ENCODE measurements at places on chromosomes 6 and 20.

DNA sequence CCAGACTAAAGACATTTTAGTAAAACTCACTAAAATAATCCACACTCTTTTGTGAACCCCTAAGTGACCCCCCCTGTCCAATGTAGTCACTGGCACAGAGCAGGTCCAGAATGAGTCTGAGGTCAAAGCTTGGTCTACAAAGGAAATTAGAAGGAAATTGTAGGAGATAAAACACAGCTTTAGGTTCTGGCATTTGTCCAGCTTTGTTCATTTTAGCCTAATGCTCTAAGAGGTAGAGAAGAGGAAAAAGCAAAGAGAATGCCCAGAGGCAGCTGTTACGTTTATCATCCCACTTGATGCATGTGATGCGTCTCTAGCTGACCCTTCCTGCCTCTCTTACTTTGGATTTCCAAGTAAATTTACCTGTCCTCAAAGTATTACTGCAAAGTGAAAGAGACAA is 62.5 kb downstream of the CNKSR3 start:
- DNase-seq, result no peak

- no peak for DNase-seq
Measured at GRCh38 chr6:74366634-74367033, 670.6 kb downstream of the CD109 start.

GRCh38 chr6:113881478-113881980 is 24.4 kb downstream of the MARCKS start:
- no peak for DNase-seq

GRCh38 chr6:22249711-22250350 is 47.0 kb downstream of the PRL start:
- no peak for DNase-seq

DNA sequence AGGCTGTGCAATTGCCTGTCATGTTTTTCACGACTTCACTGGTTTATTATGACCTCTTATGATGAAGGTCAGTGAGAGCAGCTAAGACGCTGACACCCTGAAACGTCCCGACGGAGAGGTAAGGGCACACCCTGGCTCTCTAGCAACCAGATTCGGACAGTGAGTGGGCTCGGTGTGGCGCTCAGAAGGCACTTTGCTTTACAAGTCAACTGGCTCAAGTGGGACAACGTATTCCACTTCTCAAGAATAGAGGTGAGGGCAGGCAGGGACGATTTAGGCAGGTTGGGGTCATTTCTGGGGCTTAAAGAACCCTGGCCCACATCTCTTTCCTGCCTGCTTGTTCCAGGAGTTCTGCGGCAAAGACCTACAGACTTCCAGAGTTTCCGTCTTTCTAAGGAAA is 18.2 kb downstream of the RNASET2 start:
- no peak for DNase-seq

DNA sequence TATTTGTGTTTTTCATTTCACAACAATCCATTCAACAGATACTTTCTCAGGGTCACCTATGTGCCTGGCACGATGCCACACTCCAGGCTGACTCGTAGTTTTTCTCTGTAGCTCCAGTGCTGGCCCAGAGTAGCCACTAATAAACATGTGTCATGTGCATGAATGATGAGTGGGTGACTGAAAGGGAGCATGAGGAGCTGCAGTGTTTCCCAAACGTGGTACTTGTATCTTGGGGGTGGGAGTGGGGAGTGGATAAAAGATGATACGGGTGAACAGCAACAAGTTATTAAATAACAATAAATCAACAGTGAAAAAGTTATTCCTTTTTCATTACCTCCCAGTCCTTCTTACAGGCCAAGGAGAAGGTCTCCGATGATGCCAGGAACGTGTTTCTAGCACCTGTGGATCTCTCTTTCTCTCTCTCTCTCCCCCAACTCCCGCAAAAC is 17.1 kb downstream of the SRXN1 start:
- DNase-seq, result no peak

GRCh38 chr6:144898052-144898689 is 613.0 kb downstream of the UTRN start:
- no peak for DNase-seq

- no peak for DNase-seq
Measured at GRCh38 chr6:151614630-151615029, 120.8 kb downstream of the CCDC170 start.

GRCh38 chr20:63309261-63310071 is 16.5 kb downstream of the COL20A1 start:
- no peak for DNase-seq

DNA sequence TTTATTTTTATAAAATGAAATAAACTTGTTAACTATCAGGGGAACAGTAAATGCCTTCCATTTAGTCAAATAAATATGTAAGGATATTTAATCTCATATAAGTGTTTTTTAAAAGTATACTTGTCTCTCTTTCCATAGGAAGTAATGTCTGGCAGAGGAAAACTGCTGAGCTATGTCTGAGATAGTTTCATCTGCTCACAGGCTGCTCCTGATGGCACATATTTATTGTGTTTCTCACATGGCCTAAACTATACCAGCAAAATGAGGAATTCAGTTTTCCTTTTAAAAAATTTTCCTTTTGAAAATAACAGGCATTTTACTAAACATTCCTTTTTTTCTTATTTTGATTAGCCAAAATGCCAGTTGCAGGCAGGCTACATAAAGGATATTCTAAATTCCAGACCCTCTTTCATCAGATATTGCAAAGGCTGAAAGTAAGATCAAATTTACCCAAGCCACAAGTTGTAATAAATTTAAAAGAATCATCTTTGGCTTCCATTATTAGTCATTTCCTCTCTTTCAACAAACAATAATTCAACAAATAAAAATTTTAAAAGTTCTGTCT is 60.1 kb upstream of the RNF146 start:
- DNase-seq, result no peak

GRCh38 chr6:157895585-157895984 is 72.5 kb downstream of the SNX9 start:
- DNase-seq, result no peak

DNA sequence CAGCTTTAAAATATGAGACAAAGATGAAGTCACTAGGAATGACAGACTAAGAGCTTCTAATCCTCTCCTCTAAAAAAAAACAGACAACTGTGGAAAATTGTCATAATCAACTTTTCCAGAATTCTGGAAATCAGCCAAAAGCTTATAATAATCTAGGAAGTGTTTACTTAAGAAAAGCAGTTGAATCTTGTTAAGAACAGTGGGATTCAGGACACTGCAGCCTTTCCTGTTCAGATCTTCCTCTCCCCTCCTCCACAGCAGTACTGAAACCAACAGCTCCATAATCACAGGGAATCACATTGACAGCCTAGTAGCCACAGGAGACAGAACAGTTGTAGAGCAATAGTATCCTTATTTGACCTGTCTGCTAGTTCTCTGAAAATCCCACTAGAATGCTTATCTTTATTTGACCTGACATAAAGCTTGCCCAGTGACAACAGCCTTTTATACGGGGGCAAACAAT is 41.6 kb downstream of the IBTK start:
- DNase-seq, result no peak

Data from GM04503 (cell line).